ENCODE measurements at places on chromosomes 1 and 21. TPM values are rescaled to one million over a fixed set of nuclear protein-coding genes. Genes with fewer than 3 reads are reported as not detected.

DNA sequence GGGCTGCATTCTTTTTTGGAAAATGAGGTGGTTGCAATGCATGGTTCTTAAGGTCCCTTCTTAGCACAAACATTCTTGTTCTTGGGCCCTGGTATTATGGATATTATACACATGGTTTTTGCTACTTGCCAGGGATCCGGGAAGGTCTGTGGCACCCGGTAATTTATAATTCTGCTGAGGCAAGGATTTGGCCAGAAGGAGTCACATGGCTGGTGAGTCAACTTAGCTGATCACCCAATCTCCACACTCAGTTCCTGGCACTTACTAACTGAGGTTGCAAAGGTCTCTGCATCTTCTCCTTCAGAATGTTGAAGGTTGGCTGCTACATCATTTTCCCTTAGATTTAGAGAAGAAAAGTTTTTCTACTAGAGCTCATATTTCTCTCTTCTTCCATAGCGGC is 112.5 kb downstream of the ROR1 start:
- H3K4me1 ChIP-seq, result no peaks in the 10 kb centered on the region
- H3K36me3 ChIP-seq, result no peaks in the 10 kb centered on the region
- no peak overlapping the region for H3K27ac ChIP-seq
- H3K27me3 ChIP-seq, result no peaks in the 10 kb centered on the region
- no peak overlapping the region for H3K4me3 ChIP-seq

GRCh38 chr1:75172556-75172955 is 38.4 kb downstream of the LHX8 start:
- H3K27me3 ChIP-seq, result no peaks in the 10 kb centered on the region
- no peak overlapping the region for H3K27ac ChIP-seq
- H3K4me3 ChIP-seq, result no peak overlapping the region
- DNase-seq, result no peak

DNA sequence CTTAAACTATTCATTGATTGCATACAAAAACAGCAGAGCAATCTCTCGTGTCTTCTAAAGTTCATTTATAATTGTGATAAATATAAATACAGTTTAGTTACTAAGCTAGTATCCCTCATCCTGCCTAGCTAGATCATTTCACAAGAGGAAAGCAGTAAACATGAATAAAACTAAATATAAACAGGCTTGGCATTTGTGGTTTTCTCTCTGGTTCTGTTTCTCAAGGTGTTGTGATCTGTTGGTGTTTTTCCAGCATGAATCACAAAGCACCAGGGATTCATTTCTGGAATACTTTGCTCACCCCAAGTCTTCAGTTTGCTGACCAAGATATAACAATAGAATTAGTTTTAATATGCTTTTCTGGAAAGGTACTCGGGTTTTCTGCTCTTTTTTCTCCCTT is 32.7 kb upstream of the GLIS1 start:
- H3K36me3 ChIP-seq, result peaks cover 5% of the 10 kb centered on the region
- peaks cover 5% of the 10 kb centered on the region for H3K4me1 ChIP-seq
- peak; percentile 82 for DNase-seq
- no peak overlapping the region for H3K27ac ChIP-seq
- no peak overlapping the region for H3K4me3 ChIP-seq
- H3K27me3 ChIP-seq, result no peaks in the 10 kb centered on the region

GRCh38 chr1:5639106-5639722 is 353.0 kb downstream of the NPHP4 start:
- no peak overlapping the region for H3K4me3 ChIP-seq
- H3K27ac ChIP-seq, result no peak overlapping the region
- DNase-seq, result no peak

Gene TAS1R1
- total RNA-seq, result not detected

DNA sequence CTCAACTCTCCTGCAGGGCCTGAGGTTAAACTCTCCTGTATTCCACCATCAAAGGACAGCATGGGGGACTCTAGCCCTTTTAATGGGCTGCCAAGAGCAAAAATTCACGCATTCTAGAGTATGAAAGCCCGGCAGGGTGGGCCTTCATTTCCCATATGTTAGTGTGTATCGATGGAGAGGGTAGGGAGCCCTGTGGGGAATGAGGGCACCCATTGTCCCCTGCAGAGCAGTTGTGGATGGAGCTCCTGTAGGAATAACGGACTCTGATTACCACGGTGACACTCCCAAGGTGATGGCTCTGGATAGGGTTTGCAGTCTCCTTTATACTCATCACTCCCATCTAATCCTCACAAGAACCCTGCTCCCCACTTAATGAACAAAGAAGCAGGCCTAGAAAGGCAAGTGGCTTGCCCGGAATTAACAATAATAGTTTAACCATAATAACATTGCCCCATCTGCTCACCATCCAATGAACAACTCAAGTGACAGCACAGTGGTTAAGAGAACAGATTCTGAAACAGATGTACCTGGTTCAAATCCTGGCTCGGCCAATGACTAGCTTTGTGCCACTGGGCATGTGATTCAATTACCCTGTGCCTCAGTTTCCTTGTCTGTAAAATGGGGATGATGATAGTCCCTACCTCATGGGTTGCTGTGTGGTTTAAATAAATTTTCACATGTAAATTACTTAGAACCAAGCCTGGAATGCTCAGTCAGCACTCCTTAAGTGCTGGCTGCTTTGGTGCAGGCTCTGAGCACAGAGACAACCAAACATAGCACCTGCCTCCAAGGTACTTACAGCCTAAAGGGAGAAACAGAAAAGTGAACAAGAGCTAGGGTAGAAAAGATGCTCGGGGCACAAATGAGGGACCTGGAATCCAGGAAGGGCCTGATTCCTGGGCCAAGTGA is 29.0 kb downstream of the HIVEP3 start:
- DNase-seq, result no peak
- no peaks in the 10 kb centered on the region for H3K36me3 ChIP-seq
- no peaks in the 10 kb centered on the region for H3K27me3 ChIP-seq

Gene KRTAP19-2
- total RNA-seq, result not detected

DNA sequence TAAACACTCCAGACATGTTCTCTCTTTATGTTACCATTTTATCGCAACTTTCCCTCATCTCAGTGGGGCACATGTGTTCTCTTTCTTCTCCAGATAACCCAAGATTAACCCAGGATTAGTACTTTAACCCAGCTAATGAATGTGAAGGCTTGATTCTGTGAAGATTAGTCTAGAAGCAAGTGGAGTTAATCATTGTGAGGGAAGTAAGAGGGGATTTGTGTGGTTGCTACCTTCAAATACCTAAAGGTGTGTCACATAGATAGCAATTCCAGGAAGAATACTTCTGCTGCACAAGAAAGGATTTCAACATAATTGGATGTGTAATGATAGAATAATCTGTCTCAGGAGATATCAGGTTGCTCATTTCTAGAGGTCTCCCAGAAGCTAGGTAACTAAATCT is 327.1 kb downstream of the PBX1 start:
- no peak overlapping the region for H3K27ac ChIP-seq
- H3K4me3 ChIP-seq, result no peak overlapping the region
- no peaks in the 10 kb centered on the region for H3K4me1 ChIP-seq
- no peaks in the 10 kb centered on the region for H3K27me3 ChIP-seq
- no peaks in the 10 kb centered on the region for H3K36me3 ChIP-seq

GRCh38 chr21:44522753-44523204 is 17.2 kb downstream of the KRTAP10-1 start:
- no peaks in the 10 kb centered on the region for H3K4me1 ChIP-seq
- H3K27me3 ChIP-seq, result no peaks in the 10 kb centered on the region
- no peak for DNase-seq
- H3K27ac ChIP-seq, result no peak overlapping the region

DNA sequence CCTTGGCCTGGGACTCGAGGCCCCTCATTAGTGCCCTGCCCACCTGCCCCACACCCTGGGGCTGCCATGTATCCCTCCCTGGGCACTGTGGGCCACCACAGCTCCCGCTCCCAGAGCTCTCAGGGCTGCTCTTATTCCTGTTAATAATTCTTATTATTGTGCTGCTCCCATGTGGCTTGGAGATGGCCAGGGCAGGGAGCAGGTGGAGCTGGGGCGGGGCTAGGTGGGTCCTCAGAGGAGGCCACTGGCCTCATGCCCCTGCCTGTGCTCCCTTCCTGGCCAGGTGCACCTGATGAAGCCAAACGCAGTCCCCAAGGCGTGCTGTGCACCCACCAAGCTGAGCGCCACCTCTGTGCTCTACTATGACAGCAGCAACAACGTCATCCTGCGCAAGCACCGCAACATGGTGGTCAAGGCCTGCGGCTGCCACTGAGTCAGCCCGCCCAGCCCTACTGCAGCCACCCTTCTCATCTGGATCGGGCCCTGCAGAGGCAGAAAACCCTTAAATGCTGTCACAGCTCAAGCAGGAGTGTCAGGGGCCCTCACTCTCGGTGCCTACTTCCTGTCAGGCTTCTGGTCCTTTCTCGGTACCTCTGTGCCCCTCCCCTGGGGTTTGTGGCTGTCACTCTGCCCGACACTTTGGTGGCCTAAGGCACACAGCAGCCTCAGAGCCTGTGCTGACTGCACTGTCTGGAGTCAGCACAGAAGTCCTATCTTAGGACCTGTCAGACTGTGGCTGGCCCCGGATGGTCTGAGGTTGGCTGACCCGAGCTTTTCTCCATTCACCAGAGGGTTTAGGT is 34.1 kb downstream of the BMP8A start:
- H3K27ac ChIP-seq, result no peak overlapping the region
- no peaks in the 10 kb centered on the region for H3K27me3 ChIP-seq
- peaks cover 3% of the 10 kb centered on the region for H3K36me3 ChIP-seq

DNA sequence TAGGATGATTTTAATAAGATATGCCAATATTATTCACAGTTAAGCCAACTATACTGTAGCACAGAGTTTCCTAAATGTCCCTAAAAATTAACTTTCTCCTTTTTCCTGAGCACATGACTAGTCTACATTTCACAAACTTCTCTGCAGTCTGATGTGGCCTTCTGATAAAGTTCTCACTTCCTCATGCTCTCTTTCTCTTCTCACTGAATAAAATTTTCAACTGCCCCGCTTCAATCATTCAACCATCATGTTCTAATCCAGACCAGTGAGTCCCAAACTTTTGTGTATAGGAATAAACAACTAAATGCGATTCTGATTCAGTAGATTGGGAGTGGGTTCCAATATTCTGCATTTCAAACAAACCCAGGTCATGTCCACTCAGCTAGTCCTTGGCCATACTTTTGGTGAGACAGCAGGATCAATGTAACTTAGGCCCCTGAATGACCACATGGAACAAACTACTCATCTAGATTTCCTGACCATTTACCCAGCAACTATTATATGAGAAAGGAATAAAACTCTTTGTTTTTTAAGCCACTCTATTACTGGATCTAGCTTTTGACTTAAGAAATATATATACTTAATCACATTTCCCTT is 20.1 kb downstream of the TUT4 start:
- no peaks in the 10 kb centered on the region for H3K4me1 ChIP-seq
- no peaks in the 10 kb centered on the region for H3K27me3 ChIP-seq
- no peak overlapping the region for H3K4me3 ChIP-seq
- DNase-seq, result no peak
- no peaks in the 10 kb centered on the region for H3K36me3 ChIP-seq

DNA sequence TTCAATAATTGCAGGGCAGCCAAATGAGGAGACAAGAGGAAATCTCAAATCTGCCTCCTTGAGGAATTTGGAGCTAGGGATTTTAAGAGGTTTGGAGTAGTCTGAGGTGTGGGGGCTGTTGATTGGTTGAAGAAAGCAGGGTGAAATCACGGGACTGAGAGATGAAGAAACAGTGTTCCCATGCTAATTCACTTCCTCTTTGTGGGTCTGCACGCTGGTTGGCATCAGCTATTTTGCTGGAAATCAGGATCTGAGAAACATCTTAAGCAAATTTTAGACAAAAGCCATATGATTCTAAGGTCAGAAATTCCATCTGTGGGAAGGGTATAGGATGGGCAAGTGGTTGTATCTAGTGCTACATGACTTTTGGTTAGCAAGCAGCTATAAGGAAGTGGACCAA is 107.1 kb upstream of the PAXBP1 start:
- no peaks in the 10 kb centered on the region for H3K4me1 ChIP-seq
- no peaks in the 10 kb centered on the region for H3K27me3 ChIP-seq
- no peak overlapping the region for H3K4me3 ChIP-seq

Gene A3GALT2
- not detected for total RNA-seq

- H3K4me1 ChIP-seq, result peaks cover 10% of the 10 kb centered on the region
- H3K36me3 ChIP-seq, result no peaks in the 10 kb centered on the region
- H3K27me3 ChIP-seq, result no peaks in the 10 kb centered on the region
- no peak overlapping the region for H3K27ac ChIP-seq
- no peak for DNase-seq
- no peak overlapping the region for H3K4me3 ChIP-seq
Measured at GRCh38 chr1:186976700-186977099, 148.0 kb downstream of the PLA2G4A start.

Gene MYOG
- not detected for total RNA-seq

DNA sequence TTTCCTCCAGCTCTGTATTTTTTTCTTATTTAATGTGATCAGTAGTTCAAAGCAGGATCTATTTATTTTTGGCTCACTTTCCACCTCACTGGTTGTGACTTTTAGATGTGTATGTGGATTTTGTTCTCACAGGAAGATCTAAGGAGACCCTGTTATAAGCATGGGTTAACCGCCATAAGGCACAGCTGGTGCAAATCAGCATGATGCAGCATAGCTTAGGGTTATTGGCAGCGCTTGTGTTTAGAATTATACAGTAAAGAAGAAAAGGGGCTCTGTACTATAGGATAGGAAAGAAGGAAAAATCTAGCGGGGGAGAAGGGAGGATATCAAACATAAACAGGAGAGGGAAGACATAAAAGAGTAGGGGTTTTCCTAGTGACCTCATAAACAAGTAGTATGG is 26.9 kb upstream of the RGL1 start:
- H3K4me1 ChIP-seq, result no peaks in the 10 kb centered on the region
- H3K27ac ChIP-seq, result no peak overlapping the region
- no peaks in the 10 kb centered on the region for H3K27me3 ChIP-seq
- no peaks in the 10 kb centered on the region for H3K36me3 ChIP-seq

- H3K27me3 ChIP-seq, result no peaks in the 10 kb centered on the region
- no peak for DNase-seq
- H3K4me1 ChIP-seq, result no peaks in the 10 kb centered on the region
- no peak overlapping the region for H3K27ac ChIP-seq
- H3K36me3 ChIP-seq, result no peaks in the 10 kb centered on the region
Measured at GRCh38 chr1:193443886-193444285, 257.5 kb upstream of the B3GALT2 start.

Gene TACSTD2
- 3.0 TPM for total RNA-seq

- no peak overlapping the region for H3K27ac ChIP-seq
- H3K36me3 ChIP-seq, result no peaks in the 10 kb centered on the region
- no peak for DNase-seq
- no peaks in the 10 kb centered on the region for H3K4me1 ChIP-seq
- no peaks in the 10 kb centered on the region for H3K27me3 ChIP-seq
Measured at GRCh38 chr1:14800500-14801076, 202.1 kb downstream of the KAZN start.

Gene IL20
- not detected for total RNA-seq

Gene CACNA1S
- total RNA-seq, result not detected

- no peak for DNase-seq
- no peak overlapping the region for H3K27ac ChIP-seq
- H3K4me3 ChIP-seq, result no peak overlapping the region
- no peaks in the 10 kb centered on the region for H3K27me3 ChIP-seq
Measured at GRCh38 chr1:41498804-41499203, 14.3 kb upstream of the EDN2 start.

- H3K4me1 ChIP-seq, result peaks cover 3% of the 10 kb centered on the region
- no peak overlapping the region for H3K27ac ChIP-seq
- no peaks in the 10 kb centered on the region for H3K27me3 ChIP-seq
- no peaks in the 10 kb centered on the region for H3K36me3 ChIP-seq
- no peak for DNase-seq
- no peak overlapping the region for H3K4me3 ChIP-seq
Measured at GRCh38 chr1:238488401-238488800, 597.7 kb upstream of the ZP4 start.

Gene ATAD3A
- 51.1 TPM for total RNA-seq

GRCh38 chr1:28631713-28632112 is 11.2 kb downstream of the TAF12 start:
- no peak overlapping the region for H3K4me3 ChIP-seq
- no peaks in the 10 kb centered on the region for H3K4me1 ChIP-seq
- no peaks in the 10 kb centered on the region for H3K36me3 ChIP-seq
